HS-27A (cell line): ENCODE measurements at places on chromosomes 3 and 15.

- DNase-seq = no peak
Observed at GRCh38 chr3:46538803-46539442, 27.2 kb downstream of the LRRC2 start.

DNA sequence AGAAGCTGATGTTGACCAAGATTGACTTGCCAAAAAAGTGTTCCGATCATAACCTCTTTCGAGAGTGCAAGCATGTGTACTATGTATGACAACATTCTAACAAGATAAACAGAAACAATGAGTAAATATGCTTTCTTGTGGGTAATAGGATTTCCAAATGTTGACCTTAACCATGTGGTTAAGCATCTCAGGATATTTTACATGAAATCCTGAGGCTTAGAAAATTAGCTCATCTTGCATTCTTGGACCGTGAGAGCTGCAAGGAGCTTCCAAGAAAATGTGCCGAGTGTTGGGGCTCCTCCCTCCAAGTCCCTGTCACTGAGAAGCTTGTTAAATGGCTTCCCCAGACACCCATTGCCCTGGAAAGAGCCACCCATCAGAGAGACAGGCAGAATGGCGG is 50.1 kb downstream of the C3orf20 start:
- DNase-seq = no peak

GRCh38 chr3:124768812-124769211 is 38.6 kb downstream of the UMPS start:
- DNase-seq = no peak

DNA sequence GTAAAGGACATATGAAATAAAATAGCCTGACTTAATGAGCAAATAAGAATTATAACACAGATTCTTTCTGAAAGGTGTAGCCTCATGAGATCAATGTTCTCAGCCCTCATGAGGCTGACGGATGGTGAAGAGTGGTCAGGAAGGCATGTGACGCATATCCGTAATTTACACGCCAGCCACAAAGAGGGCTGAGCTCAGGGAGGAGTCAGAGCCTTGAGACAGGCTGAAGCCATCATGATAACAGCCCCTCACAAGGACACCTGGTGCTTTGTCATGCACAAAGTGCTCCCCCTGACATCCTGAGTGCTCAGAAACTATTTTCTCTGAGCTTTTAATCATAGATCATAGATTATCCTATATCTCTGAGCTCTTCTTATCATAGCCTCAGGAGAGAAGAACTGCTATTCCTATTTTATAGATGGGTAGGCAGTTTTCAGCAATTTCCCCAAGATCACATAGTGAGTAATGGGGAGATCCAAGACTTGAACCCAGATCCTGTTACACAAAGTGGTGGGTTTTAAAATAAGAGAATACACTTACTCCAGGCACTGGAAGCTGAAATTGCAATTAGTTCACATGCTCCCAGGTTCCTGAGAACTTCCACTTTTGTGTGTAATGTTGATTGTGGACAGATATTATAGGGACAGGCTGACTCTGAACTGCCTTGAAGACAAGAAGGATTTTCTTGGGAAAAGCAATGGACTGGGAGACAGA is 267.1 kb downstream of the RPLP1 start:
- DNase-seq = no peak

GRCh38 chr3:30520699-30521098 is 85.7 kb upstream of the TGFBR2 start:
- DNase-seq = no peak

DNA sequence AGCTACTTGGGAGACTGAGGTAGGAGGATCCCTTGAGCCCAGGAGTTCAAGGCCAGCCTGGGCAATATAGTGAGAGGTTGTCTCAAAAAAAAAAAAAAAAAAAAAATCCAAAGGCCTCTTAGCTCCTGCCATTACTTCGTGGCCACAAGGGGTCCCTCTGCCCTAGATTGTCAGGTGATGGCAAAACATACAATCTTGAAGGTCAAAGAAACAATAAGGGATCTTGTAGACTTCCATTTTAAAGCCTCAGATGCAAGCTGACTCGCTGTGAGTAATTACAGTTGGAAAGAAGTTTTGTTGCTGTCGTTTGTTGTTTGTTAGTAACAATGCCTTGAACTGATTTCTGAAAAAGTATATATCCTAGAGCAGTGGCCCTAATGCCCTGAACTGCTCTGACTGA is 55.9 kb upstream of the PLCL2 start:
- DNase-seq = peak; percentile 35

DNA sequence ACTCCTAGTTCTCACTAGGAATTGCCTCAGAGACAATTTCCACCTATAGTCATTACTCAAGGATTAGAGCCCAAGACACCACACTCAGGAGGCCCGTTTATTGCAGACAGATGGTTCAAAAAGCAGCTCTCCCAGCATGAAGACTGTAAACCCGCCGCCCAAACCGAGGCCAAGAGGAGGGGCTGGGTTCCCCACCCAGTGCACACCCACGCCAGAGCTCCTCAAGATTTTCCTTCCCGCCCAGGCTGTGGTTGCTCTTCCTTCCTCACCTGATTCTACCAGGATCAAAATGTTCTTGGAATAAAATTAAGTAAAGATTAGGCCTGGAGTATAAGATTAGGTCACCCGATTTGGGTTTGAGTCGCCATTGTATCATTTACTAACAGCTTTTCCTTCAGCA is 364.4 kb downstream of the MECOM start:
- no peak for DNase-seq

DNA sequence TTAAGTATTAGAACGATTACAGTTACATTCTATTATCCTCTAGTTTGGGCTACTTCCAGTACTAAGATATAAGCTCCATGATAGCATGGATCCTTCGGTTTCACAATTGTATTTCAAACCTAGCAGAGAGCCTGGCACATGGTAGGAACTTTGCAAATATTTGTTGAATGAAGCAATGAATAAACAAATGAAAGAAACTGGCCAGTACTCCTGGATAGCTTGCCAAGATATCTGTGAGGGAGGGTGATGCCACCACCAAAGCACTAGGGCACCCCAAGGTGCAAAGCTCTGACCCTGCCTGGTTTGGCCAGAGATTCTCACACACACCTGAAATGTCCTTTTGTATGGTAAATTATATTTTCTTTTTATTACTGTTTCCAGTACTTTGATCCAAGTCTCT is 44.3 kb upstream of the PLAAT1 start:
- DNase-seq = no peak

DNA sequence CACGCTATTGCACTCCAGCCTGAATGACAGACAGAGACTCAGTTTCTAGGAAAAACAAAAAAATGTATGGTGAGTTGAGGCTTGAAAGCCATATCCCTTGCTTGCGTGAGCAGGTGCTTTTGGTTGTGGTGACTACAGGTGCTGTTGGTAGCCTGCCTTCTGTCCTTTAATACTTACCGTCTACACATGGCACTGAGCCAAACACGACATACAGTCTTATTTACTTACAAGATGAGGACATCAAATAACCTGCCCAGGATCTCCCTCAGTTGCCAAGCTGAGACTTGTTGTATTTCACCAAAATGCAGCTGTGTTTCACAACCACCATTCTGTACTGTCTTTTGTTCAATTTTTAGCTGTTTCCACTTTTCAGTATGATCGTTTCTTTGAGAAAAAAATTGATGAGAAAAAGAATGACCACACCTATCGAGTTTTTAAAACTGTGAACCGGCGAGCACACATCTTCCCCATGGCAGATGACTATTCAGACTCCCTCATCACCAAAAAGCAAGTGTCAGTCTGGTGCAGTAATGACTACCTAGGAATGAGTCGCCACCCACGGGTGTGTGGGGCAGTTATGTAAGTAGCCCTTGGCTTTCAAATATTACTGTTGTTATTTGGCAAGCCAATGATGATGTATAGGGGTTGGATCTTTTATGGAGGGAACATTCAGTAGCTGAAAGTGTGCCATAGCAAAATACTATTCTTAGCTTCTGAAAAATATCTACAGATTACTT is 6.5 kb downstream of the ALAS1 start:
- no peak for DNase-seq

DNA sequence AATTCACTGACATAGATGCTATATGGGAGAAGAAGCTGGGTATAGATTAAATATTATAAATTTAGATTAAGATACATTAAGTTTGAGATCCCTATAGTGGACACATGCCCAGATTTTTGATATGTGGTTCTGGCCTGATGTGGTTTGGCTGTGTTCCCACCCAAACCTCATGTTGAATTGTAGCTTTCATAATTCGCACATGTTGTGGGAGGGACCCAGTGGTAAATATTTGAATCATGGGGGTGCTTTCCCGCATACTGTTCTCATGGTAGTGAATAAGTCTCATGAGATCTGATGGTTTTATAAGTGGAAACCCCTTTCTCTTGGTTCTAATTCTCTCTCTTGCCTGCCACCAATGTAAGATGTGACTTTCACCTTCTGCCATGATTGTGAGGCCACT is 189.4 kb upstream of the CD96 start:
- DNase-seq = no peak

GRCh38 chr15:25508369-25509002 is 69.7 kb upstream of the UBE3A start:
- DNase-seq = no peak

DNA sequence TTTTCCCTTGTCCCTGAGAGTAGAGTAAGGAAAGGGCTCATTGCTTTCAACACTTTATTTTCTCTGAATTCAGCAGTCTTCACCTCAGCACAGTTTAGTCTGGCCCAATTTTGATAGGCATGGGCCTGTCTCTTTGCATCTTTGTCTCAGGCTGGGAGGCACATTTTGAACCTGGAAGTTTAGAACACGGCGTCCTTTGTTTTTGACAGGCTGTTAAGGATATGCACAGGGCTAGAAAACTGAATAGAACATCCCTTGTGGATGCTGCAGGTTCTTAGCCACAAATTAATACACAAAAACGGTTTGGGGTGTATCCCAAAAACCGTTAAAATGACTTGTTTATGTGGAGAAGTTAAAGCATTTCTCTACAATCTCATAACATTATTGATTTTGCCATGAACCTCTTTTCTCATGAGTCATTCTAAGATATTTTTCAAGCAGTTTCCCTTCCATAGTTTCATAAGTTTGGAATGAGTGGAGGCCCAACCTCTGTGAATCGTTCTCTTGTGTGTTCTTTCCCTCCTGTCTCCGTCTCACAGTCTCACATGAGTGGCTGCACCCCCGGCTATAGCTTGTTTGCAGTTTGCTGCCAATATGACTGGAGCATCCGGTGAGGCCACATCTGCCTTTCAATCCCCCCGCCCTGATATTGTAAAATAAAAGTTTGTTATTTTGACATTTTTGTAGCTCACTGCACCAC is 192.9 kb upstream of the EIF1B start:
- DNase-seq = peak; percentile 67

DNA sequence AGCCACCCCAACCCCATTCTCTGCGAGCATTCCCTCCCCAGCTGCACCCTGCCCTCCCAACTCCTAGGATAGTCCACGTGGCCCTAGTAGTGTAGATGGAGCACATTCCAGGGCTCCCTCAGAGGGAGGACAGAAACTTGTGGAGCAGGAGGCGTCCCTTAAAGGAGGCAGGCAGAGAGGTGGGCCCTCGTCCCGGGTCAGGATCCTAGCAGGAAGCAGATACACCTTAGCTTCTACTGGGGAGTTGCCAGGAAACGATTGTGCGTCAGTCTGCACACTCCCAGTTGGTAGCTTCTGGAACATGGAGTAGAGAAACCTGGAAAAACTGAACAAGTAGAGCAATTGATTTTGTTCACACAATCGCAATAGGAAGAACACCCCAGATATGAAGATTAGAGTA is 43.9 kb upstream of the KLHL25 start:
- no peak for DNase-seq

- DNase-seq = no peak
Observed at GRCh38 chr15:92049290-92049989, 195.9 kb downstream of the SLCO3A1 start.

DNA sequence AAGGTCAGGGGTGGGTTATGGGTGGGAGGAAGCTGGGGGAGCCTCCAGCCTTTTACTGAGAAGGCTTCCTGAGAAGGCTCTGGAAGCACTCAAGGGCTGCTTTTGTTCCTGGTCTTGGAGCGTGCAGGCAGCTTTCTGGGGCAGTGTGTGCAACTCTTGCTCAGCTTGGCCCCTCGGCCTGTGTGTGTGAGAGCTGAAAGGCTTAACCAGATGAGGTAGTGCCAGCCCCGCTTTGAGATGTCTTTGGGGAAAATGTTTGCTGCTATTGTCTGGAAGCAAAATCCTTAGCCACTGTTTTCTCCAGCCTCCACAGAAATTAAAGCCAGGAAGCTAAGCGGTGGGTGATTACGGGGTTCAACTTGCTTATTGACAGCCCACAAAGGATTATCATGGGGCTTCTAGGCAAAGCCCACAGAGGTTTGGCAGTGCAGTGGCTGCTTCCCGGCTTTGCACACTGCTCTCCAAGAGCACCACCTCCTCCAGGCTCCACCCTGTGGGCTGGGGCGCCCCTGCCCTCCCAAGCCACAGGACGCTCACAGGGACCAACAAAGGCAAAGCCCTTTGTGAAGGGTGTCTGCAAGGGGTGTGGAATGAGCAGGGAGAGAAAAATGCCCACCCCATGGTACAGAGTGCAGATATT is 121.7 kb upstream of the TLE3 start:
- DNase-seq = no peak

- no peak for DNase-seq
Observed at GRCh38 chr3:179991104-179991503, 45.6 kb downstream of the PEX5L start.

- DNase-seq = no peak
Observed at GRCh38 chr3:63470745-63471144, 181.7 kb upstream of the SNTN start.

DNA sequence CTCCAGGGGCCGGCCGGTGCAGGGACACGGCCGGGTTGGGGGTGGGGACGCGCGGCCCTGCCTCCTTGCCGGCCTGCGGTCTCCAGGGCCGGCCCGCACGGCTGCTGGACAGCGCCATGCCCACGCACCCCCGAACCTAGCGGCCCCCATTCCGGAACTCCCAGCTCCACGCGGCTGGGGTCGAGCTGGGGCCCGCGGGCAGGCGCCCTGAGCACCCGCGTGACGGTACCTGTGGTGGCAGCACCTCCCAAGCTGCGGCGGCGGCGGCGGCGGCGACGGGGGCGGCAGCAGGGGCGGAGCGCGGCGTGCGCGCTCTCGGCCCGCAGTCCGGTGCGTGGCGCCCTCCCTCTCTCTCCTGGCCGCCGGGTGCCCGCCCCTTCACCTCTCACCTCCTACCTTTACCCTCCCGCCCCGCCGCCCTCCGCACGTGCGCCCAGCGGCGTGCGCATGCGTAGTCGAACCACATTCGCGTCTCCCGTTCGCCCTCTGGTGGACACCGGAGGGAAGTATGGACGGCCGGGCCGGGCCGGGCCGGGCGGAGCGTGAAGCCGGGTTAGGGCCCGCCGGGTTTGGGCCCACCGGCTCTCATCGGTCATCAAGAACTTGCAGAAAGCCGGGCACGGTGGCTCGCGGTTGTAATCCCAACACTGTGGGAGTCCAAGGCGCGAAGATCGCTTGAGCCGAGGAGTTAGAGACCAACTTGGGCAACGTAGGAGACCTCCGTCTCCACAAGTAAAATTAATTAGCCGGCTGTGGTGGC is at the start of gene SCAP:
Gene SCAP (minus strand): TSS at position 372 of the 760 bp plus-strand sequence. CDS start 32,948 bp downstream, outside the sequence.
- DNase-seq = peak; percentile 69

- no peak for DNase-seq
Observed at GRCh38 chr3:90080988-90081387, 973.6 kb downstream of the EPHA3 start.

DNA sequence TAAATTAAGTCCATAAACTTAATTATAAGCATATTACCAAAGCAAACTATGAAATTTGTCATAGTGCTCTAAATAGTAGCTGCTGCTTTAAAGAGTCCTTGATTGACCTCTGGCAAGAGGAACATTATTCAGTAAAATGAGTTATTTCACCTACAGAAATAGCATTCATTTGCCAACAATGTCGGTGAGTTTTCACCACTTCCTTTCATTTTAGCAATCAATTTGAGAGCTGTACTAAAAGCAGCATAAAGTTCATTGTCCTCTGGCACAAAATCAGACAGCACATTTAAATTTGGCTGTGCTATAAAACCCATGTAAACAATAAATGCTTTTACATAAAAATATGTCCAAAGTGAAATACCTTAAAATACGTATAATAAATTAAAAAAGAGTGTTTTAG is 1515.7 kb downstream of the SI start:
- DNase-seq = no peak
